Omental fat pad (tissue), 4 donors: ENCODE measurements at places on chromosomes 5 and 9. TPM values are rescaled to one million over a fixed set of nuclear protein-coding genes. Genes with fewer than 3 reads are reported as not detected.

DNA sequence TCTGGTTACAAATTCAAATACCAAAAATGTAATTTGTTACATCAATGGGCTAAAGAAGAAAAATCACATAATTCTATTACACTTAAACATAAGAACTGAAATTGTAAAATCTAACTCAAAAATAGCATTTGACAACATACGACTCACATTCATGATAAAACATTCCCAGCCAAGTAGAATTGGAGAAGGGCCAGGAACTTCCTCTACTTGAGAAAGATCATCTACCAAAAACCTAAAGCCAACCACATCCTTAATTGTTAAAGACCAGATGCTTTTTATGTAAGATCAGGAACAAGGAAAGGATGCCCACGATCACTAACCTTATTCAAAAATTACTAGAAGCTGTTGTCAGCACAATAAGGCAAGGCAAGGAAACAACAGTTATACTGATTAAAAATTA is 1819.8 kb upstream of the C9orf72 start:
- DNase-seq: no peak

- no peak for DNase-seq
Measured at GRCh38 chr5:72478684-72479083, 28.5 kb downstream of the ZNF366 start.

DNA sequence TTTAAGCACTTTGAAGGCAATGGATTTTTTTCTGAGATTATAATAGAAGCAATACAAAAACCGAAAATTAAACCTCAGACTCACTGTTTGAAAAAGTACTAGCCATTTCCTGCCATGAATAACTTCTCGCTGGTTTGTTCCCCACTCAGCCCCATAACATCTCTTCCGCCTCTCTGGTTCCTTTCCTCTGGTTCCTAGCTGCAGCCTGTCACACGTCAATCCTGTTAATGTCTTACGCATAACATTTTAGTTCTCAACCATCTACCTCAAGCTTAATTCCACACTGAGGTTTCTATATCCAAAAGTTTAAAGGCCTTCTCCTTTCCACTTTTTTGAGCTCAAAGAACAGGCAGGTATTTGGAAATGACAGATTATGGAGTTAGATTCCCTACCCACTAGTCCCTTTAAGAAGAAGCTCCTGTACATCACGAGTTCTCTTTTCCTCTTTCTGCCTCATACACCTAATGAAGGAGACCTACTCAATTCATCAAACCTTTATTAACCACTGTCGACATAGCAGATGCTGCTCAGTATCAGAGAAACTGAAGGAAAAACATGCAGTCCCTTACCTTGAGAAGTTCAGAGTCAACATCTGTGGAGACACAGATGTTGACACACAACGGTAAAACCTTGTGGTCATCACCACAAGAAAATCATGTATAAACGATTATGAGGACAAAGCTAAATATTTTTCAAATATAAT is 243.0 kb upstream of the PTGER4 start:
- no peak for DNase-seq

- no peak for DNase-seq
Measured at GRCh38 chr5:79561525-79561893, 47.6 kb upstream of the HOMER1 start.

PHF24 gene
- total RNA-seq: not detected

DNA sequence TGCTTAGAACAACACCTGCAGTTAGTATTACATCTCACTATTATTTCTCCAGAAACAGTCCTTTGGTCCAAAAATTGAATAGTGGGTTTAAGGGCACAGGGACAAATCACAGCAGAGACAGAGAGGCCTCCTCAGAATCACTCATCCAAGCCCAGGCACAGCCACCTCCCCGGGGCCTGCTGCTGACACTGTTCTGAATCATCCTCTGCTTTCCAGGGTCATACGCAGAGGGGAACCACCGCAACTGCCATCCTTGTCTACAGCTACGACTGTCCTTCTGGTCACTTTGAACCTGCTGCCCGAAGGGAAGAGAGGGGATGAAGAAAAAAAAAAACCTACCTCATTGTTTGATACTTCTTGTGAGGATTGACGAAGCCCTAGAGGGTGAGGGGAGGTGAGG is 35.3 kb upstream of the MAN2A1 start:
- DNase-seq: no peak

DNA sequence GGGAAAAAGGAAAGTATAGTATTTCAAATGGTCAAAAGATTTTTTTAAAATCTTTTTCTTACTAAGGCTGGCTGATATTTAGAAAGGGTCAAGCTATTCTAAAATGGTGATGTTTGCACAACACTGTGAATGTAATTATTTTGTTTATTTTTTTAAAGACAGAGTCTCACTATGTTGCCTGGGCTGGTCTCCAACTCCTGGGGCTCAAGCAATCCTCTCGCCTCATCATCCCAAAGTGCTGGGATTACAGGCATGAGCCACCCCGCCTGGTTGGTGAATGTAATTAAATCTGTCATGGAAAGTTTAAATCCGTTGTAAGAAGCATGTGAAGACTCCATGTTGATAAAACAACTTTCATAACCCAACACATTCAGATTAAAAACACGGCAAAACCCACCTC is 2.6 kb downstream of the UBTD2 start:
- no peak for DNase-seq

GRCh38 chr9:78004478-78005229 is 27.0 kb downstream of the GNAQ start:
- no peak for DNase-seq
